Effector CD4-positive, alpha-beta T cell (primary cell): ENCODE measurements at places on chromosomes 6 and 20.

DNA sequence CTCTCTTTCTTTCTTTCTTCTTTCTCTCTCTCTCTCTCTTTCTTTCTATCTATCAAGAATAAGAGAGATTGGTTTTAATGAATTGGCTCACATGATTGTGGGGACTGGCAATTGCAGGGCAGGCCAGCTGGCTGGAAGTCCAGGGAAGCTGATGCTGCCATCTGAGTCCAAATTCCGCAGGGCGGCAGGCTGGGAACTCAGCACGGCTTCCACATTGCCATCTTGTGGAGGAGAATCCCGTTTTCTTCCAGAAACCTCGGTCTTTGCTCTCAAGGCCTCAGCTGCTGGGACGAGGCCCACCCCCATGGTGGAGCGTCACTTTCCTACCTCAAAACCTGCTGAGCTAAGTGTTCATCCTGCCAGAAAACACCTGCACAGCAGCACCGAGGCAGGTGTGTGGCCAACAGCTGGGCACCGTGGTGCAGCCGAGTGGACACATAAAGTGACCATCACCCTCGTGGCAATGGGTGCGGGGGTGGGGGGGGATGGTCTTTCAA, 58.8 kb upstream of the SLCO4A1 start:
- DNase-seq, result no peak

GRCh38 chr20:22775671-22776139, 191.3 kb upstream of the FOXA2 start:
- no peak for DNase-seq

DNA sequence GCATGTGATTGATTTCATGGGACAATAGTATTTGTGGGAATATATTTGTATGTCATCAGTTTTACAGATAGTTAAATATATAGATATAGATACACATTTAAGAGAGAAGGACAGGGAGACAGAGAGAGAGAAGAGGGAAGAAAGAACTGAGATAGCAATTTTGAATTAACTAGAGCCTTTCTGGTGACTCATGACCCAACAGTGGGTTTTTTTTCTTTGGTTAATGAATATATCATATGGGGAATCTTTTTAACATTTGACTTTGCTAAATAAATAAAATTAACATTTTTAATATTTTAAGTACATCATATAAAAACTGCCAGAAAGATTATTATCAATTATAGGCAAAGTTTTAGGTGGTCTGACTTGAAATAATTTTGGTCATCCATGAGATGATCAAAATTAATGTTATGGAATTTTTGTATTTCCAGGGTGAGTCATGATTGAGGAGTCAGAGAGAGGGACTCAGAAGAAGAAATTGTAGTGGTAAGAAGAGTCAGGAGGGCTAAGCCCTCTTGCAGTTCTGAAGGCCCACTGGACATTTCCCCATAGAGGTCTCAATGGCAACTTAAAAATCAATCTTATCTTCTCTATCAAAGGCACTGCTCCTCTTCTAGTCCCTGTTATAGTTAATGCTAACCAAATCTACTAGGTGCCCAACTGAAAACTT, 508.1 kb upstream of the MAP3K7 start:
- DNase-seq, result no peak

DNA sequence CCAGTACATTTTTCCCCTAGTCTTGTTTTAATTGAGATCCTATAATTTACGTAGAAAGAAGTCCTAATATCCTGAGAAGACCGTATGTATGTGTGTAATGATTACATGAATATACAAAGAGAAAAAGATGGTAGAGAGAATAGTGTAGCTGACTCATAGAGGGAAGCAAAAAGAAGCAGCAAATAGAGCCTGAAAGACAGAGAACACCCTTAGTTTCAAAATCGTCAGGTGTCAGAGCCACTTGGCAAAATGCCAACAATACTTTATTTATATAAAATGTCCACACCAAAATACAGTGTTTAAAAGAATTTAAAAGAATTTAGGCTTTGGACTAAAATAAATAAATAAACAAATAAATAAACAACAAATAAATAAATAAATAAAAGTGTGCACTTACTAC, 1414.1 kb upstream of the EYS start:
- no peak for DNase-seq

DNA sequence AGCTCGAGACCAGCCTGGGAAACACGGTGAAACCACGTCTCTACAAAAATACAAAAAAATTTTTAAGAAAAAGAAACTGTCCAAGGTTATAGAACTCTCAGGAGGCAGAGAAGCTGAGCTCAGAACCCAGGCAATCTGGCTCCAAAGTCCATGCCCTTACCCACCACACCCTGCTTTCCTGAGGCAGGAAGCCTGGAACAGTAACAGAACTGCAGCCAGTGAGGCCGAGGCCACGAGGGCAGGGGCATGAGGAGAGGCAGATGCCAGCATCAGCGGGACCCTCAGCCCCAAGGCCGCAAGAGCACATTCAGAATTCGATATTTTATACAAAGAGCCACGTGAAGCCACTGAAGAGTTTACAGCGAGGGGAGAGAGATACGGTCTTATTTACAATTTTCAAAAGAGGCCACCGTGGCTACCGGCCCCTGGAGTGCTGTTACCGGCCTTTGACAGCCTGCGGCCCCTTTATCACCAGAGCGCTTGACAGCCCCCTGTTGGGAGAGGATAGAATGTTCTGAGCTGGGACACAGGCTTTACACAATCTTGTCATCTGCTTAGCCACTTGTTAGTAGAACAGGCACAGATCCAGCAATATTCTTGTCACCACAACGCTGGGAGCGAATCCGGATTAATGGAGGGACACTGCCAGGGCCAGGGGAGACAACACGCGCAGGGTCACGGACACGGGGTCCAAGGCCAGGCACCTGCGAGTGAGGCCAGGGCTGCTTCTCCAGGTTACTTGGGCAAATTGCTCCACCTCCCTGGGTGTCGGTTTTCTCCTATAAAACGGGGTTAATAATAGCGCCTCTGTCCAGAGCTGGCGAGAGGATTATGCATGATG, 5.6 kb downstream of the SPATA2 start:
- DNase-seq, result no peak

DNA sequence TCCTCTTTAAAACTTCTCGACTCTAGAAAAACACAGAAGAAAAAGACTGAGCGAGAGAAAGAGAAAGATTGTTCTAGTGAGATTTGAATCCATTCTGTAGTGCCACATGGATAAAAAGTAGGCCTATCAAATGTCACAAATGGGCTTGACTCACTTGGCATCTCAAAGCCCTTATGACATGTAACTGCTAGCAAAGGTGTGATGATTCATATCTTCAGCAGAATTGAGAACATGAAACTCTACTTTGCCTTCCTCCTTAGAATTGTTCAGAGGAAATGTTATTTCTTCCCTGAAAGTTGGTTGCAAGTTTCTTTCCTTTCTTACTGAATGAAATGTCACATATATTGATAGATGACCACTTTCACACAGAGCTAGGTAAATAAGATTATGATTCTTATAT, 40.4 kb upstream of the DUSP22 start:
- no peak for DNase-seq

DNA sequence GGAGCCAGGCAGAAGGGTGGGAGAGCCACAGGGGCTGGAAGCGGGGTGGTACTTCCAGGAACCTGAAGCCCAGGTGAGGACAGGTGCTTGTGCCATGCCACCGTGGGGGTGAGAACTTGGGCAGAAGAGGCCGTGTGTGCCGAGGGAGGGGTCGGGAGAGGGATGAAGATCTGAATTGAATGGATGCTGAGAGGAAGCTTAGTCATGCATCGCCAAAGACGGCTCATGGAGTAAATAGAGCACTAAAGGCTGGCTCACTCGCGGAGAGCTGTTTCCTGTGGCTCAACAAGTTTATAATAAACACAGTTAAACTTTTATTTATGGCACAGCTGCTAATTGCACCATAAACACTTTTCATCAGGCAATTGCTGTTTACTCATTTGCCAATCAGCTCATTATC, 21.7 kb upstream of the MYT1 start:
- DNase-seq, result no peak

DNA sequence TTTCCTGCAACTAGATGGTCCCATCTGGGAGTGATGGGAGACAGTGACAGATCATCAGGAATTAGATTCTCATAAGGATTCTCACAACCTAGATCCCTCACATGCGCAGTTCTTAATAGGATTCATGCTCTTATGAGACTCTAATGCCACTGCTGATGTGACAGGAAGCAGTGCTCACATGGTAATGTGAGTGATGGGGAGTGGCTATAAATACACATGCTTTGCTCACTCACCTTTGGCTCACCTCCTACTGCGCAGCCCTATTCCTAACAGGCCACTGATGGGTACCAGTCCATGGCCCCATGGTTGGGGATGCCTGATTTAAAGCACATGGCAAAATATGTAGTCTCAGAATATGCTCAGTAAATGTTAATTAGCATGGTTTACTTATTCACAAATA, 80.6 kb upstream of the MBOAT1 start:
- DNase-seq, result no peak

DNA sequence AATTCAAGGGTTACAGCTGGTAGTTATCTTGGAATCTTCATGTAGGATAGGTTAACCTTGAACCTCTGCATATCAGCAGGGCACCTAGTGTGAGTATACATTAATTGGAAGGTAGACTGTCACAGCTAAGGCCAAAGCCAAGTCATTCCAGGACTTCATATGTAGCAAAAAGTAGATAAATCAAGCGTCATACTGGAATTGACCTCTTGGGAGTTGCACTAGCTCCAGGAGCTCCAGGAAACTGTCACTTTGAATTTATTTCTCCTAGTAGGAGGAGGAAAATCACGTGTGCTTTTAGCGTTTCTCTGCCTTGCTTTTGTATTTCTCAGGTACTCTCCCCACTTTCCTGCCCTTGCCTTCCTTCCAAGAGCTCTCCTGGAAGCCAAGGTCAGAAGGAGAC, 30.3 kb downstream of the RIPOR2 start:
- no peak for DNase-seq

DNA sequence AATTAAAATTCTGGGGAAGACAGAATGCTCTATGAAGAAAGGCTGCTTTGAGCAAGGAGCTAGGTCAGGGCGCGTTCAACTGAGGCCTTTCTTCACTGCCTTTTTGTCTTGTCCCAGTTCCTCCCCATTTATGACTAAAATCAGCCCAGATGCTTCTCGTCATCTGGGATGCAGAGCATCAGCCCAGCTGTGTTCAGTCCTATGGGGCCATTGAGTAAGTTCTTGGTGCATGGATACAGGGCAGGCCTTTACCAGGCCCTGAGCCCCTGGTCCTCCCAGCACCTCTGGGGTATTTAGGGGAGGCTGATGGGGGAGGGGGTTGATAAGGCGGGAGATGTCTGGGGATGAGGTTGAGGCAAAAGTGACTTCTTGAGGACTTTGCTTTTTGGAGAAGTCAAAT, 55.7 kb downstream of the PTPN1 start:
- DNase-seq, result no peak

DNA sequence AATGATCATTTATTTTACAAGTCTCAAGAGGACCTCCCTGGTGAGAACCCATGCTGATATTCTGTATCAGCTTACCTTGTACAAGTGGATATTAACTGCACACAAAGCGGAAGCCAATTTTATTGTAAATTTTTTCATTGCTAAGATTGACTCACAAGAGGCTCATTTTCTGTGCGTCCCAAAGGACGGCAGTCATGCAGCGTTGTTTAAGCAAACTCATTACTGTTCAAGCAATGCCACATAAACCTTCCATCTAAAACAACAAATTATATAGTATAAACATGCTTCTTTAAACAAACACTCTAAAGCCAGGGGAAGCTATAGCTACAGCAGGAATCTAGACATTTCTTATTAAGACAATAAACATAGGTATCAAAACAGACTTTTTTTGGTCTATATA, 575.3 kb downstream of the FRK start:
- no peak for DNase-seq

- DNase-seq, result no peak
These were observed 168.5 kb downstream of the MYLK4 start for GRCh38 chr6:2582268-2582667.

DNA sequence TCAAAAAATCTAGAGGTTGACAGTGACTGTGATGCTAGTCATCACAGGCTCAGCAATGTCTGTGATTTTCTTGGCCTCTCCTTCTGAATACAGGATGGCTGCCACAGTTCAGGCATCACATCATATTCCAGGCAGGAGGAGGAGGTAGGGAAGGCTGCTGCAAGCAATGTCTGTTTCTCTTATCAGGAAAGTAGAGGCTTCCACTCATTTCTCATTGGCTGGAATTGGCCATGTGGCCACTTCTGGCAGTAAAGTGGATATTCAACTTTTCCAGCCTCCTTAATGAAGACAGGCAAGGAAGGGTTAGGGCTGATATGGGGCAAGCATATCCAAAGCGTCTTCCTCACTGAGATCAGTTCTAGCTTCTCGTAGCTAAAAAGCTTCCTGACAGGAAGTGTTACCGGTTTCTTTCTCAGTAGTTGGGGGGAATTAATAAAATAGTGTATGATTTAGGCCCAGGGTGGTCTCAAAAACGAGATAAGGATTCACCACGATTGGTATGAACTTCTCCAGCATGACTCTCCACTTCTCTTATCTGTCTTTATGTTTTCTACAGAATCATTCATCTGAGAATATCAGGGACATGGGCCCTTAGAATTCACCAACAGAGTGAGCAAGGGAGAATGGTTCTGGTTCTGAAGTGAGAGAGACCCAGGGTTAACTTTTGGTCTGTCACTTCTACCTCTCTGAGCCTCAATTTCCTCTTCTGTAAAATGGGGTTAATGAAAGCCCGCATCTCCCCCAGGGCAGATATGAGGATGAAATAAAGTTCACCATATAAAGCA, 32.7 kb upstream of the PSMF1 start:
- DNase-seq, result no peak

GRCh38 chr6:105310371-105310770, 92.5 kb downstream of the PREP start:
- no peak for DNase-seq

GRCh38 chr6:4402477-4402976, 267.2 kb upstream of the ECI2 start:
- no peak for DNase-seq

DNA sequence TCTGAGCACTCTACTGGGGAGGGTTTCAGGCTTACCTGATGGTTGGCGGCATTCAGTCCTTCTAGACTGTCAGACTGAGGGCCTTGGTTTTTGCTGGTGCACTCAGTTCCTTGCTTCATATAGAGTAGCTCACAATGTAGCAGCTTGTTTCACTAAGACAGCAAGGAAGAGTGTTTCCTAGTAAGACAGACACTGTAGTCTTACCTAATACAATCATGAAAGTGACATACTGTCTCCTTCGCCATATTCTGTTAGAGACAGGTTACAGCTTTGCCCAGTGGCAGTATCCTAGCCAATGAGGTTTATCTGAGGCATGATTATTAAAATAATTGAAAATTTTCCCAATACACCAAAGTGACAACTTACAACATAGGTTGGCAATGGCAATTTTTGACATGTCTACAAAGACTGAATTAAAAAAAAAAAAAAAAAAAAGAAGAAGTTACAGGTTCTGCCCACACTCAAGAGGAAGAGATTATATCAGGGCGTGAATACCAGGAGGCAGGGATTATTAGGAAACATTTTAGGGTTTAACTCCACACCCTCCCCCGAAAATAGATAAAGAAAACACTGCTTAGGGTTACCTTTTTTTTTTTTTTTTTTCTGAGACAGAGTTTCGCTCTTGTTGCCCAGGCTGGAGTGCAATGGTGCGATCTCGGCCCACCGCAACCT, 66.8 kb downstream of the SCAND1 start:
- DNase-seq, result no peak

- no peak for DNase-seq
These were observed 29.9 kb downstream of the ARID1B start for GRCh38 chr6:156807028-156807427.
